Lung (tissue), 17 donors: ENCODE measurements at places on chromosomes 2 and 18. TPM values are rescaled to one million over a fixed set of nuclear protein-coding genes. Genes with fewer than 3 reads are reported as not detected.
A peak's percentile ranks its signal among the peaks of the same experiment; 100 is the strongest.

DNA sequence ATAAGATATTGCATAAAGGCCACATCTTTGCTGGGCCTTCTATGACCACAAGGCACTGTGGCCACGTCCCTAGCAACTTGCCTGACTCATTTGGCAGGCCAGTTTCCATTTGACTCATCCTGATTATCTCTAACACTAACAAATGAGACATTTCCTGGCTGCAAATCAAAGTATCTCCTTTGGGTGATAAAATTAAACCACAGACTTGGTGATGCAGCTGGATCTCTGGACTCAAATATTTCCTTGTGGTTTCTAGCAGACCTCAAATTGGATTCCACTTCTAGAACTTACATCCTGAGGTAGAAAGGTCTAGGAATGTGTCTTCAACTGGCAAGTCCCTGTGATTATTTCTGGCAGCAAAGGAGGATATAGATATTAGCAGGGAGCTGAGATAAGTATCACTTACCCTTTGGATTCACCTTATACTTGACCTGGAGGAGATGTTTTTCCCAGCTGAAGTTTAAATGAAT is 167.9 kb upstream of the NXPH2 start:
- H3K4me3 ChIP-seq, result no peak overlapping the region
- no peak for DNase-seq
- H3K4me1 ChIP-seq, result no peaks in the 10 kb centered on the region
- no peaks in the 10 kb centered on the region for H3K36me3 ChIP-seq
- H3K27me3 ChIP-seq, result no peaks in the 10 kb centered on the region
- H3K27ac ChIP-seq, result no peak overlapping the region

DNA sequence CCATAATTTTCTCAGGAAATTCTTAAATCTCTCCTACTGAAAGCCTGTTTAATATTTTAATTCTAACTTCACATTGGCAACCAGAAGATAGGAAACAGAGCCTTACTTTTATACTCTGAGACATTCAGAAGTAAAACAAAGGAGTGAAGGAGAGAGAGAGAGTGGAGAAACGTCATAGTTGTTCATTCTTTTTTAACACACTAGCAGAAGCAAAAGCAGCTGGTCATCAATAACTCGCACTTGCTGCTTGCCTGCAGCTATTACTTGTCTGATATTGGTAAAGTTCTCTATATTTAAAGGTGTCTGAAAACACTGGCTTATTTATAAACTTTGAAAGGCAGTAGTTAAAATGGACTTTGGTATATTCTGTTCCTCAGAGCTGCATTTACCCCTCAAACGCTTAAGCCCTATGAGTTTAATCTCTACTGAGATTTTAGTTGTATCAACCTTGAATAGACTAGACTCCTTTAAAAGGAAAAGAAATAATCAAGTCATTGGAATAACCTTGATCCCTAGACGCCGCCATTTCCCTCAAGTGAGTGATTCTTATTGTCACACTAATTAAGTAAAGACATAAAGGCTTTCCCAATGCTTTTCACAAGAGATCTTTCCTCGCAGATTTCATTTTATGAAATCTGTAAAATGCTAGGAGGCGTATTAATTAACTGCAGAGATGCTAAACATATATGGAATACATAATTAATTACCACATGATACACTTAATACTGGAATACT is 182.0 kb downstream of the PID1 start:
- no peak overlapping the region for H3K27ac ChIP-seq
- no peaks in the 10 kb centered on the region for H3K36me3 ChIP-seq
- H3K4me1 ChIP-seq, result no peaks in the 10 kb centered on the region
- H3K27me3 ChIP-seq, result no peaks in the 10 kb centered on the region
- H3K4me3 ChIP-seq, result no peak overlapping the region
- no peak for DNase-seq

DNA sequence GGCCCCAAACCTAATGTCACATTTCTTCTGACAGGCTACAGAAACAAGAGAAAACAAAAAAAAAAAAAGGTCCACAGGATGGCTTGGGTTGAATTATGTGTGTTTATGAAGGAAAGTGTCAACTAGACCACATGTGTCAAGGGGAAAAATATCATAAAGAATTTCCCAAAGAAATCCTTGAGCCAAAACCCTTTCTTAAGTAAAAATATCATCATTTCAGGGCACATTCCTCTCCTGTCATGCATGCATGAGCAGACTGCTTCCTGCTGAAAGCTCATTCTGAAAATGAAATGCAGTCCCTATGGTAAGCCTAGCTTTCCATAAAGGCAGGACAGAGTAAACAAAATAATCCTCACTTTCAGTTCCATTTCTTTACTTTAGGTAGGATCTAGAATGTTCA is 85.7 kb upstream of the RBBP8 start:
- H3K4me3 ChIP-seq, result no peak overlapping the region
- H3K36me3 ChIP-seq, result no peaks in the 10 kb centered on the region
- peak; percentile 9 for DNase-seq
- no peaks in the 10 kb centered on the region for H3K4me1 ChIP-seq
- no peaks in the 10 kb centered on the region for H3K27me3 ChIP-seq
- no peak overlapping the region for H3K27ac ChIP-seq

DNA sequence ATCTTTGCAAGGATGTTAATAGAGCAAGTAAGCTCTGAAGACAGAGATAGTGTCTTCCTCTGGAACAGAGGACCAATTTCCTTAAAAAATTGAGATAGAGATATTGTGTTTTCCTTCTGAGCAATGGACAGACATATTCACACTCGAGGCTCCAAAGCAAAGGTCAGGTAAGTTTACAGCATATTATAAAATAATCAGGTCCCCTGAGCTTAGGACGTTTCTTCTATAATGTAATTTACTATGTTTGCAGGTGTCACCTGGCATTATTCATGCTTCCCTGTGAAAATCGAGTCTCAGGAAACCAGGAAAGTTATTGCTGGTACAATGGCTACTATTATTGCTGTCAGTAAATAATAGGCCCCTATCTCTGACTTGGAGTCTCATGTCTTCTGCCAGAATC is 1135.8 kb upstream of the ACVR2A start:
- H3K4me3 ChIP-seq, result no peak overlapping the region
- H3K27ac ChIP-seq, result no peak overlapping the region
- H3K4me1 ChIP-seq, result no peaks in the 10 kb centered on the region
- no peak for DNase-seq

DNA sequence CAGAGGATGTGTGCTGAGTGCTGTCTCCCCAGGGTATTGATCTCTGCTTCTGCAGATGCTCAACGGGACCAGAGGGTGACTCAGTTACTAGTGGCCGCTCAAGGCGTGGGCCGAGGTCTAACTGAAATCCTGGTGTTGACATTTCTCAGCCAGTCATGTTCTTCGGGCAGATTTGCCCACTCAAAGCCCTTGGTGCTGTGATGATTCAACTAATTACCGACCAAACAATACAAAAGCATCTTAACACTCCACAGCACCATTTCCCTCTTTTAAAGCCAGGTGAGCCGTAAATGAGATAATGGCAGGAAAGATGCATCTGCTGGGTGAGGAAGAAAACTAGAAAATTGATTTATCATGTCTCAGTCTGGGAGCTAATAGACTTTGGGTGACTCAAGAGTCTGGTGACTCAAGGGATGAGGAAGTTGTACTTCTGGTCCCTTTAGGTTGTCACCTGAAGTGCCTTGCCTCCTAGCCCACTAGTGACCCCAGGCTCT is 32.7 kb upstream of the PRLH start:
- no peak for DNase-seq
- no peaks in the 10 kb centered on the region for H3K27me3 ChIP-seq
- H3K27ac ChIP-seq, result no peak overlapping the region

DNA sequence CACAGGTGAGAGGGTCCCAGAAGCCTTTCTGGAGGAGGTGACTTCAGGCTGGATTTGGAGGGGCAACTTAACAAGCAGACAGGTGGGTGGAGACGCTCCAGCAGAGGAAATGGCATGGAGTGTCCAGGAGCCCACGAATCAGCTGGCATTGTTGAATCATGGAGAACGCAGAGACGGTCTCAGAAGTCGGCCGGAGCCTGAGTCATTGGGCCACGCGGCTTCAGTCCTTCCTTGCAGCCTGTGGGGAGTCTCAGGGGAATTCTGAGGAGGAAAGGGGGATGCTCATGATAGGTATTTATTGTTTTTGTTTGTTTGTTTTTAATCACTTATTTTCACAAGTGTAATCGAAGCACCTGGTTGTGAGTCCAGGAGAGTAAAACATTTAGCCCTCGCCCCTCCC is 184.6 kb upstream of the HDAC4 start:
- no peak for DNase-seq
- H3K4me3 ChIP-seq, result no peak overlapping the region
- no peaks in the 10 kb centered on the region for H3K4me1 ChIP-seq
- H3K27me3 ChIP-seq, result peaks cover 4% of the 10 kb centered on the region
- H3K27ac ChIP-seq, result no peak overlapping the region

- no peak overlapping the region for H3K27ac ChIP-seq
- no peak for DNase-seq
- no peaks in the 10 kb centered on the region for H3K27me3 ChIP-seq
- no peaks in the 10 kb centered on the region for H3K36me3 ChIP-seq
- no peaks in the 10 kb centered on the region for H3K4me1 ChIP-seq
Measured at GRCh38 chr18:50104421-50104820, 90.5 kb downstream of the MYO5B start.

GRCh38 chr2:38552259-38552658 is 50.5 kb downstream of the HNRNPLL start:
- no peaks in the 10 kb centered on the region for H3K4me1 ChIP-seq
- DNase-seq, result no peak
- H3K27ac ChIP-seq, result no peak overlapping the region
- H3K27me3 ChIP-seq, result no peaks in the 10 kb centered on the region
- H3K4me3 ChIP-seq, result no peak overlapping the region

DNA sequence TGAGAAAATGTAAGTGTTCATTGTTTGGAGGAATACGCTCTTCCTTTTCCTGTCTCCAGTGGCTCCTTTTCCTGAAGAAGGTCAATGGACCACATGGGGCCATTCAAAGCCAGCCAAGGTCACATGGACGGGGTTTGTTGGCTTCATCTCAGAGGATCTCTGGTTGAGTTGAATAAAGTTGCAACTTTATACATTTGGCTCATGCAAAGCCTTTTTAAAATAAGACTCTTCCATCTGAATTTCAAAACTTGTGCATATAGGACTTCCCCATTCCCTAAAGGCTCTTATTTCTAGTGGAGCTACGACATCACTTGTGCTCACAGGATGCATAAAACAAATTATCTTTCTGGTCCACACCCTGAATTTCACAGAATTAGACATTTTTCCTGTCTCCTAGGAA is 235.5 kb downstream of the CMPK2 start:
- no peaks in the 10 kb centered on the region for H3K27me3 ChIP-seq
- H3K4me1 ChIP-seq, result no peaks in the 10 kb centered on the region
- no peak for DNase-seq
- H3K27ac ChIP-seq, result no peak overlapping the region

DNA sequence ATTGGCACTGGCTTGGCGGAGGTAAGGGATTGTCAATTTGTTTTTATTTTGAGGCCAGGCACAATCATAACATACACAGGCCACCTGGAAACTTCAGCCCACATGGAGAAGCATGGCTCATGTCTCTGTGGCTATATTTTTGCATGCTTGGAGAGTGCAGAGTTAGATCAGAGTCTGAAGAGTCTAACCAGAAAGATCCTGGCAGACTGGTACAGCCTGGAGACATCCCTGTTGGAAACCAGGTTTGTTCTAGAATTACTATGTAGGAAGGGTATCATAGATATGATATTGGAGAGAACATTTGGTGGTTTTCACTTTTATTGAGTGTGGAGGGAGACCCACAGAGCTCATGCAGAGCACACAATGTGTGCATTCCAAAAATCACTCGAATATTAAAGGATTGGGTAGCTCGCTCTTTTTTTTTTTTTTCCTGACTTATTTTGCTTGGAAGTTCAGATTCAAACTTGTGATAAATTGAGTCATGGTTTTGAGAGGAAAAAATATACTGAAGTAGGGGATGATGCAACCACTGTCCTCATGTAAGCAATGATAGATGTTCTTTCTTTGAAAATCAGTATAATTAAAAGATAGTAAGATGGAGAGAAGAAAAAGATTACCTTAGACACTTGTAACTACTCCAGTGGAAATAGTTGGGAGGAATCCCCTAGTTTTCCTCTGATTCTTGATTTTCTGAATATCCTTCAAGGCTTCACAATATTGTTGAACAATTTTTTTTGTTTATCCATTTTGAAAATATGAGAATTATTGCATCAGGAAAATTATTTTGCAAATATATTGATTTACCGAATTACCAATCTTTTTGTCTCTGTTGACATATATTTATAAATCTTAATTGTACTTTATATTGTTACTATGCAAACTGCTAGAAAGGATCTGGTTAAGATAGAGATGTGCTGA is 185.7 kb upstream of the ZEB2 start:
- no peaks in the 10 kb centered on the region for H3K36me3 ChIP-seq
- H3K27me3 ChIP-seq, result no peaks in the 10 kb centered on the region
- no peak overlapping the region for H3K27ac ChIP-seq
- DNase-seq, result no peak
- no peak overlapping the region for H3K4me3 ChIP-seq
- no peaks in the 10 kb centered on the region for H3K4me1 ChIP-seq

- no peak overlapping the region for H3K27ac ChIP-seq
- DNase-seq, result no peak
- H3K36me3 ChIP-seq, result no peaks in the 10 kb centered on the region
- no peak overlapping the region for H3K4me3 ChIP-seq
- H3K27me3 ChIP-seq, result no peaks in the 10 kb centered on the region
Measured at GRCh38 chr2:13015532-13016320, 299.0 kb downstream of the TRIB2 start.

DNA sequence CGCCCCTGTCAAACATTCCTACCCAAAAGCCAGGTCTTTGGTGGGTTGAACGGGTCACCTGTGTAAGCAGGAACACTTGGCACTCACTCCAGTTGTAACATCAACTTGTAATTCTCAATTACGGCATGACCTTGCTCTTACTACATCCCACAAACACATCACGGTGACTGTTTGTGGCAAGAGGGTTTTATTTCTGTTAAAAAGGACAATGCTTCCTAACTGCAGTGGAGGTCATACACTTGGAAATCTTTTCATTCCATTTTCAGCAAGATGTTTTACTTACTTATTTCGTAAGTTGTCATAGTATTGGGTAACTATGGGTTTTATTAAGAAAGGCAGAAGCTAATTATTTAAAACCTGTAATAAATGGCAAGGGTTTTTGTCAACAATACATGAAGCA is 126.1 kb downstream of the ZNF516 start:
- H3K36me3 ChIP-seq, result no peaks in the 10 kb centered on the region
- H3K4me1 ChIP-seq, result no peaks in the 10 kb centered on the region
- no peak overlapping the region for H3K27ac ChIP-seq

DNA sequence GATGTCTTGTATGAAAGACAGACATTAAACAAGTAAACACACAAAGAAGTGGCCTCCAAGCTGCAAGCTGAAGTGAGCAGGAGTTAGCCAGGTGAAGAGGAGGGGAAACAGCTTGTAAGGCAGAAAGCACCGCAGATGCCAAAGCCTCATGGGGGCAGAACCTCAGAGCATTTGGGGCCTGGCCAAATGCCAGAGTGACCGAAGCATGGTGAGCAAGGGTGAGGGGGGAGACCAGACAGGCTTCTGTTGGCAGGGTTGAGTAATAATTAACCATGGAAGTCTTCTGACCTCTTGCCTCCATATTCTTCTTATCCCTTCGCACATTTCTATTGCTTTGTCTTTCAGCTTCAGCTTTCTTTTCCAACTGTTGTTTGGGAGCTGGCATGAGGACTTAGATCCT is 5.6 kb downstream of the QPCT start:
- peak; percentile 47 for DNase-seq
- H3K36me3 ChIP-seq, result no peaks in the 10 kb centered on the region
- H3K27me3 ChIP-seq, result no peaks in the 10 kb centered on the region
- no peak overlapping the region for H3K4me3 ChIP-seq
- no peaks in the 10 kb centered on the region for H3K4me1 ChIP-seq

- H3K27ac ChIP-seq, result no peak overlapping the region
- H3K4me3 ChIP-seq, result no peak overlapping the region
- no peaks in the 10 kb centered on the region for H3K27me3 ChIP-seq
- H3K4me1 ChIP-seq, result no peaks in the 10 kb centered on the region
Measured at GRCh38 chr2:65165558-65165957, 35.7 kb upstream of the RAB1A start.

GRCh38 chr2:197281421-197281820 is 29.2 kb downstream of the ANKRD44 start:
- H3K27ac ChIP-seq, result no peak overlapping the region
- H3K27me3 ChIP-seq, result no peaks in the 10 kb centered on the region
- no peak for DNase-seq

The DOCK10 gene
- 39.8 TPM for total RNA-seq
